ENCODE measurements at places on chromosomes 5 and 9.

DNA sequence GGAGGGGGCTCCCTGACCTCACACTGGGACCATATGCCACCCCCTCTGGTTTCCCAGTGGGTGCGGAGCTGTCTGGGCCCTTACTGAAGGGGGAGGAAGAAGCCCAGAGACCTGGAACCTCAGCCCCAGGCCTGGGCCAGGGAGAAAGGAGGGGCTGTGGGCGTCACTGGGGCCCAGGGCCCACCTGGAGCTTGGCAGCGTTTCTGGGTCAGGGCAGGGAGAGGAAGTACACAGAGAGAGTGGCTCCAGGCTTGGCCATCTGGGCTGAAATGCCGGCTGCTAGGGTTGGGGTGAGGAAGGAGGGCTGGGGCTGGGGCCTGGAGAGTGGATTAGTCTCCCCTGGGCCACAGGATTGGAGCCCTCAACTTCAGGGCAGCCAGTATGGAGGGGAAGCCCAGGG is 6.4 kb upstream of the DAB2IP start:
- no peak for DNase-seq

GRCh38 chr9:109733690-109734089 is 46.3 kb upstream of the PALM2AKAP2 start:
- no peak for DNase-seq

GRCh38 chr9:34458013-34458958 is at the start of the genes DNAI1 and FAM219A:
Gene DNAI1 (plus strand): TSS chr9:34458805. CDS start chr9:34459006, 201 bp downstream.
Gene FAM219A (minus strand): TSS chr9:34458570. CDS start chr9:34458263, 307 bp downstream.
- peak; percentile 94 for DNase-seq

DNA sequence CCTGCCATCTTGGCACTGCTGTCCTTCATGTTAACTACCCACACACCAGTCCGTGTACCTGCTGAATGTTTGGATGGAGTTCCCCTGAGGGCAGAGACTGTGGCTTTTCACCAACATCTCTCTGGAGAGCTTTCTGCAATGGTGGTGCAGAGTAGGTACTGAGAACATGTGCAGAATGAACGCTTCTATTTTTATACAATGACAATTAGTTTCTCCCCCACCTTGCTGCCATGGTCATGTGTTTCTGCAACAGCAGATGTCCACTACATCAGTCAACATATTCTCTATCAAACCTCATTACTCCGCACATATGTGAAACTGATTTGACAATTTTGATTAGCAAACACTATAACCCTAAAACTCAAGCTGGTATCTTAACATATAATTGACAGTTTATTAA is 14.5 kb downstream of the PTCH1 start:
- DNase-seq: no peak

GRCh38 chr5:26245321-26245720 is 793.1 kb downstream of the CDH9 start:
- no peak for DNase-seq

GRCh38 chr9:75176037-75176436 is 87.7 kb downstream of the OSTF1 start:
- no peak for DNase-seq

DNA sequence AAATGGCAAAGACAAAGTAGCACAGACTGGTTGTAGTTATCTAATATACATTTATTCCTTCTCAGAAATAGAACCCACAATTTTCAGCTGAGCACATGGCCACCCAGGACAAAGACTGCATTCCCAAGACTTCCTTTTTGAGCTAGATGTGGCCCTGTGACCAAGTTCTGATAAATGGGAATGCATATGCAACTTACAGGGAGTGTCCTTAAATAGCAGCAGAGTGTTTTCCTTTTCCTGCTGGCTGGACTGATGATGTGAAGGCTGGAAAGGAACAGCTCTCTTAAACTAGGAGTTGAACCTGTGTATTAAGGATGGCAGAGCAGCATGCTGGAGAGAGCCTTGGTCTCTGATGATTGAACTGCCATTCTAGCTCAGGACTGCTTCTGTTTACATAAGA is 74.7 kb upstream of the TNPO1 start:
- no peak for DNase-seq

DNA sequence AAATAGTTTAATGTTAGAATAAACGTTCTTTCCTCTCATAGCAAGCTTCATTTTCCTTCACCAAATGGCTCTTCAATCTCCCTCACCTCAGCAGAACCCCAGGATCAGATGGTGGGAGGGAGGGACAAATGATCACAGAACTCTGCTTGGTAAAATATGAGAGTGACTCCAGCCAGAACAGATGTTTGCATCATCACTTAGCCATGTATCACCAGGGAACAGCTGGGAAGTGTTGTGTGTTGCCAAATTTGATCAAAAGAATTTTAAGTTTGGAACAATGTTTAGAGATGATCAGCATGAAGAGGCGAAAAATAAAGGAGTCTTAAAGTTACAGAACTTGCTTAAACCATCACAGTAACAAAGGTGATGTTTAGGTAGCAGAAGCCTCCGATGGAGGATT is 115.7 kb downstream of the FRMD3 start:
- DNase-seq: no peak

GRCh38 chr5:1021136-1021968 is 12.8 kb downstream of the NKD2 start:
- DNase-seq: no peak

GRCh38 chr9:4131946-4132345 is 167.9 kb downstream of the GLIS3 start:
- no peak for DNase-seq

DNA sequence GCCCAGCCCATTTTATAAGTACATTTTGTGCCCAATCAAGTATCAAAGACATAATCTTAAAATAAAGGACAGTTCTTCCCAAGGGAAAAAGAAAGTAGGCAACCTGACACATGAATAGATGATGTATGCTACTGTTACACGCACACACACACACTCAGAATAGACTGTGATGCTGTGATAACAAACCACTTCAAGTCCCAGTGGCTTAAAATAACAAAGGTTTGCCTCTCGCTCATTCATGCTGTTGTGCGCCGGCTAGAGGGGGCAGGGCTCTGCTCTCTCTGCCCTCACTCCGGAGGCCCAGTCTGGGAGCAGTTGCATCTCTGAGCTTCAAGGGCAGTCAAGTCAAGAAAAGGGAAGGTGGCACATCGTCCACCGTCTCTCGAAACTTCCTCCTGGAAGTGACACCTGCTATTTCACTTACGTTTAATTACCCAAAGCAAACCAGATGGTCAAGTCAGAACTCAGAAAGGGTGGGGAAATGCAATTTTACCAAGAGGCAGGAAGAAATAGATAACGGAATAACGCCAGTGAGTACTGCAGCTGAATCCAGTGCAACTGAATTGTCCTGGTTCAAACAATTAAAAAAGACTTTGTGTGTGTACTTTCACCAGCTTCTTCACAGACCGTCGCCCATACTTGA is 43.3 kb downstream of the ANKRD33B start:
- peak; percentile 57 for DNase-seq

DNA sequence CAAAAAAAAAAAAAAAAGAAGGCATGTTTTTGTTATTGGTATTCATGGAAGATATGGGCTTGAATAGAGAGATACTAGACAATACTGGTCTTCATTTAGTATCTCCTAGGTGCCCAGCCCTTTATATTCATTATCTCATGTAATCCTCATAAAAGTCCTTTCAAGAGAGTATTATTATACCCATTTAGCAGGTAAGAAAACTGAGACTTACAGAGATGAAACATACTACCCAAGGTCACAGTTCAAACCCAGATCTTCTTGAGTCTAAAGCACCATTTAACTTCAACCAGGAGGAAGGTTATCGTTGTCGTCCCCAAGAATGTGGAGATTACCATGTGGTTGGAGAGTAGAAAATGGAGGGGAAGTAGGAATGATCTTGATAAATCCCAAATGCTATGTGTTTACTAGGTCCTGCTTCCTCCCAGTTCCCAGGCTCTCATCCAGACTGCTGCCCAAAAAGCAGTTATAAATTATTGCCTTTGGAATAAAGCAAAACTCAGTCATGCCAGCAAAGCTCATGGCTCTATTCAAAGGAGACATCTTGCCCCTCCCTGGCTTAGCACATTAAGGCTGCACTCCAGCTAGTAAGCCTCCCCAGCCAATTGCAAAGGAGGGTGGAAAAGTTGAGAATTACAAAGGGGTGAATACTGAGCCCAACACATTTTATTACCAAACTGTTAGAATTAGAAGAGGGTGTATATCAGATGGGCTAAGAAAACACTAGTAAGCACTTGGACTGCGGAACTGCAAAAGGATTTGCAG is 163.9 kb downstream of the PIK3R1 start:
- DNase-seq: no peak

GRCh38 chr5:179319123-179319522 is 26.1 kb downstream of the ADAMTS2 start:
- DNase-seq: no peak

DNA sequence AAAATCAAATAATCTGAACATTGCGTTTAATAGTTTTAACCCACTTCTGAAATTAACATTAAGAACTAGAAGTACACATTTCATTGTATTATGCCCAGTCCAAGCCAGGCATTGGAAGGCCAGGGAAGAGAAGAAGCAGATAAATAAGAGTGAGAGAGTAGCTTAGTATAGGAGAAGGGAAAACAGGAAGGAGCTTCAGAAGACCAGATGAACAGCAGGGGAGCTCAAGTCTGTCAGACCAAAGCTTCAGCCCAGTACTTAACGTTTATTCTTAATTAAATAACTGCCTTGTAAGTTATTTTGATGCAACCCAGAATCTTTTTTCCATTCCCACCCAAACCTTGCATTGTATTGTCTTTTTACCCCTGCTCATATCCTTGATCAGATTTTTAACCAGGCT is 11.5 kb upstream of the FAM120AOS start:
- DNase-seq: no peak

DNA sequence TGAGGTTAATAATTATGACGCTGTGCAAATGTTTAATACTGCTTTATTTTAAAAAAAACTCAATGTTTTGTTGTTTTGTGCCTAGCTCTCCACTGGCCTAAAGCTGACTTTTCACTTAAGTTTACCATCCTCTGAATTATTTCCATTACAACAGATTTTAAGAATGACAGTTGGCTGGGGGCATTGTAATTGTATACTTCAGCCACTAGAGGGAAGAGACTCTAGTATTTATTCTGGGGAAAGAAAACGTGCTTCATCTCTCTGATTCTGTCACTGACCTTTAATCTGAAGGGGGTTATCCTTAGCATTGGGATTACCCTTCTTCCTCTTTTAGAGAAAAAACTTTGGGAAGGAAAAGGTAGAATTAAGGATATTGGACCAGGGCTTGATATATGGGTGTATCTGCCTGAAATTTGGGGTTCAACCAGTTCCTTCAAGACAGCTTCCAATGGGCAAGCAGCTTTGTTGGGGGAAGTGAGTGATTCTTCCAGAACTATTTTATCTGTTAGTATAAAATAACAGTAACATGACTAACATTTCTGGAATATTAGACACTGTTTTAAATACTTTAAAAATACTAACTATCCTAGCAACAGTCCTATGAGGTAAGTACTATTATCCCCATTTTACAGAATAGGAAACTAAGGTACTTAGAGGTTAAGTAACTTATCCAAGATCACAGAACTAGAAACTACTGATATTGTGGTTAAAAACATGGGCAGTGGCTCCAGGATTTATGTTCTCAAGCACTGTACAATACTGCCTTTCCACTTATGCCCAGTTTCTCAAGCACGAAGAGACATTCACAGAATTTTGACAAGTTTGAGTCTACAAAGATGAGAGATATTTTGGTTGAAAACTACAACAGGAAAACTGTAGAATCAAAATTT is 208.4 kb downstream of the CD180 start:
- DNase-seq: no peak

GRCh38 chr9:105842023-105842644 is 147.8 kb downstream of the TMEM38B start:
- no peak for DNase-seq

GRCh38 chr5:24161559-24161958 is 483.2 kb downstream of the CDH10 start:
- DNase-seq: no peak

- DNase-seq: no peak
Measured at GRCh38 chr5:154298065-154298464, 107.5 kb downstream of the GALNT10 start.

- DNase-seq: no peak
Measured at GRCh38 chr9:110320651-110321445, 16.8 kb downstream of the TXNDC8 start.

DNA sequence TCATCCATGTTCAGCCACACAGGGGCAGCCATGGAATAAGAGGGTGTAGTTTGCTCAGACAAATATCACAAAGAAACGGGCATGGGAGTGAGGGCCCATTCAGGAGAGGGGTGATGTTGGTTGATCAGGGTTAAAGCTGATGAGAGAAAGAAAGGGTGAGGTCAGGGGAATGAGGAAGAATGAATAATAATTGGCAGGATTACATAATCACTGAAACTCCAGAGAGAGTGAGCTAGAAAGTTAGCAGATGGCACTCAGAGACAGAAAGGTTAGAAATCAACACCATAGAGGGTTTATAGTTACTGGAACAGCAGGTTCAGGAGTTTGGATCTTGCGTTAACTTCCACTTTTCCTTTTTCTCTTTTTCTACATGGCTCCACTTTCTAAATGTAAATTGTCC is 113.9 kb downstream of the TAF11L14 start:
- no peak for DNase-seq

- DNase-seq: no peak
Measured at GRCh38 chr9:110452227-110452801, 114.7 kb upstream of the TXNDC8 start.

- DNase-seq: no peak
Measured at GRCh38 chr5:88899096-88899737, 16.2 kb upstream of the MEF2C start.

GRCh38 chr5:159877894-159878448 is 38.3 kb upstream of the ADRA1B start:
- no peak for DNase-seq

GRCh38 chr5:307794-308579 is 13.5 kb upstream of the AHRR start:
- DNase-seq: no peak

GRCh38 chr9:81113453-81114124 is 575.8 kb downstream of the TLE1 start:
- DNase-seq: no peak

DNA sequence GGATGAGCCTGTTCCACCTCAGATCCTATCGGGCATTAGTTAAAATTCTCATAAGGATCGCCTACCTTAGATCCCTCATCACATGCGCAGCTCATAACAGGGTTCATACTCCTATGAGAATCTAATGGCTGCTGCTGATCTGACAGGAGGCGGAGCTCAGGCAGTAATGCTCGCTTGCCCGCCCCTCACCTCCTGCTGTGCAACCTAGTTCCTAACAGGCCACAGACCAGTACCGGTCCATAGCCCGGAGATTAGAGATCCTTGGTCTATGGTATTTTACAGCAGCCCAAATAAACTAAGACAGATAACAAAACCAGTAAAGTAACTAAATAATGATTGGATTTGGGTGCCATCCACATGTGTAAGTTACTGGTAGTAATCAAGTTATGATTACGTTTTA is 17.5 kb downstream of the GOLPH3 start:
- DNase-seq: no peak

GRCh38 chr5:1411099-1411498 is 34.1 kb downstream of the SLC6A3 start:
- DNase-seq: no peak

GRCh38 chr5:115124741-115125140 is 45.0 kb downstream of the TRIM36 start:
- no peak for DNase-seq

GRCh38 chr5:57445006-57445704 is 37.5 kb downstream of the ACTBL2 start:
- no peak for DNase-seq

GRCh38 chr5:109779036-109779735 is 89.5 kb downstream of the MAN2A1 start:
- DNase-seq: no peak

GRCh38 chr9:36136272-36136893 is at the start of gene GLIPR2:
Gene GLIPR2 (plus strand): TSS chr9:36136733. CDS start chr9:36136779, 46 bp downstream.
- DNase-seq: peak; percentile 97

All from GM12892 (cell line).